ENCODE measurements at places on chromosomes 3 and 15.

GRCh38 chr3:39937874-39938273 lies 128.5 kb downstream of the MYRIP start:
- DNase-seq = no peak

DNA sequence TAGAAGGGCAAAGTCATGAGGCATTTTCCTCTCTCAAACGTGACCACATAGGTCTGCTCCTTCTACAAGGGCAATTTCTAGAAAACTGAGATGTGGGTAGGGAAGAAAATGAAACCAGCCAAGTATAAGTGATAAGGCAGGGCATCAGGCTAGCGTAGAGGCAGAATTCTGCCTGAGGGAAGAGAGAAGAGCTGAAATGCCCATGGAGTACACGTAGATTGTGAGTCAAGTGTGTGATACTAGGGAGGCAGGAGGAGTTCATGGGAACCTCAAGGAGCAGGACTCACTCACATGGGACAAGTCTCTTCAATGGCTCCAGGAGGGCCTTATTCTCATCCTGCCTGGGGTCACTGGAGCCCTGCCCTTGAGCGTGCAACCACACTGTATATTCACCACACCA lies 34.9 kb upstream of the PPP4R2 start:
- no peak for DNase-seq

- DNase-seq = peak; percentile 42
Observed at GRCh38 chr3:196081002-196081833, 672 bp downstream of the TFRC start.

DNA sequence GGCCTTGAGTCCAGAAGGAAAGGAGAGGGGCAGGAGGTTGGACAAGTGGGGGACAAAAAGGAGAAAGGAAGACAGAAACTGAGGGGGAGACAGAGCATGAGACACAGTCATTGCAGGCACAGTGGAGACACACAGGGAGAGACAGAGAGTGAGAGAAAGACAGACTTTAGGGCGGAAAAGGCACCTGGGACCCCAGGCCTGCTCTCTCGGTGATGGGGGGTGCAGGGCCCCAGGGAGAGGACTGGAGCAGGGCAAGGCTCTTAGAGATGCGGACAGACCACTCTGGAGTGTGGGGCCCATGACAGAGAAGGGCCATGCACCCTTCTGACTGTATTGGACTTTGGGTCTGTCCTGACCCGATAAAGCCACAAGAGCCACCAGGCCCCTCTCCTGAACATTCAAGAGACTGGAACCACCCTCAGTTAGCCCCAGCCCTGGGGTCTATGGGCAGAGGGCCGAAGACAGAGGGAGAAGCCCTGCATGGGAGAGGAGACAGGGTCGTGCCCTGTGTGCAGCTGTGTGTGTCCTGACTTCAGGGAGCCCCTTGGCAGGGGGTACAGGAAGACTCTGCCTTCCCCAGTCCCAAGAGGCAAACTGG lies 12.5 kb downstream of the PLCD1 start:
- no peak for DNase-seq

GRCh38 chr15:92657486-92657885 lies 1.9 kb upstream of the FAM174B start:
- DNase-seq = no peak

- DNase-seq = no peak
Observed at GRCh38 chr3:99500485-99500884, 137.9 kb upstream of the COL8A1 start.

DNA sequence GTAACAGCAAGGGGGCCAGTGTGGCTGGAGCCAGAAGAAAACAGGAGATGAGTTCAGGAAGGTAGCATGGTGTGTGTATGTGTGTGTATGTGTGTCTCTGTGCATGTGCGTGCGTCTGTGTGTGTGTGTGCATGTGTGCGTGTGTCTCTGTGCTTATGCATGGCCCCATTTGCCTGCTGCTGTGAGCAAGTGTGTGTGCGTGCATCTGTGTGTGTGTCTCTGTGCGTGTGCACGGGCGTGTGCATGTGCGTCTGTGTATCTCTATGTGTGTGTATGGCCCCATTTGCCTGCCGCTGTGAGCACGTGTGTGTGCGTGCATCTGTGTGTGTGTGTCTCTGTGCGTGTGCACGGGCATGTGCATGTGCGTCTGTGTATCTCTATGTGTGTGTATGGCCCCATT lies 7.1 kb upstream of the EEFSEC start:
- no peak for DNase-seq

DNA sequence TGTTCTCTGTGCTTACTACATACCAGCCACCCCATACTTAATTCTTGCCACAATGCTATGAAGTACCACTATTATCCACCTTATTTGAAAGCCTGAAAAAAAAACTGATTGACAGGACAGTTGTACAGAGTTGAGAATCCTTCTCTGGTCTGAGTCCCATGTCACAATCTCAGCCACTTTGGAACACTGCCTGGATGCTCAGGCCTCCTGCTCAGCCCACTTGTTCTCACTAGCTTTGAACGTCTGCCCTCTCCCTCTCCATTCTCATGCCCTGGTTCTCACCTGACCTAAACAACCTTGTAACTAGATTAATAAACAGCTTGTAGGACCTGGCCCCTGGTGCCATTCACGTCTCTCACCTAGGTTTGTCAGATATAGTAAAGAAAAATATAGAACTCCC lies 53.9 kb downstream of the TRIM69 start:
- DNase-seq = no peak

DNA sequence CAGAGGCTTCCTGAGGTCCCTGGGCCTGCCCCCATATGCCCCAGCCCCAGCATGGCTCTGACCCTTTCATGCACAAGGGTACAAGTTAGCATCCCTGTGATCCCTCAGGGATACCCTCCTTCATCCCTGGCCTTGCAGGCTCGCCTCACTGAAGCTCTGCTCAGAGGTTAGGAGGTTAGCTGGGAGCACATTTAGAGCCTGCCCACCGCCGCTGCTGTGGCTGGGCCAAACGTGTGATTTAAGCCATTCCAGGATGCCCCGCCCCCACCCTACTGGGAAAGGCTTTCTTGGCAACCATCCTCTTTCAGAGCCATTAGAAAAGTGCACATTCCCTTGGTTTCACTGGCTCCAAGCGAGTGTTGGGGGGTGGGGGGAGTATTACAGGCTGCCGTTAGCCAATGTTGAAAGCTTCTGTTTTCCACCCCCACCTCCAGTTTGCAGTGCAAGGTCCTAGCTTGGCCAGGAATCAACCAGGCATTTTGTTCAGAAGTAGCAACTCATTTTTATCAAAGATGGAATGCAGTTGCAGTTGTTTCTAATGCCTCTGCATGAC lies 6.3 kb upstream of the HES1 start:
- no peak for DNase-seq

DNA sequence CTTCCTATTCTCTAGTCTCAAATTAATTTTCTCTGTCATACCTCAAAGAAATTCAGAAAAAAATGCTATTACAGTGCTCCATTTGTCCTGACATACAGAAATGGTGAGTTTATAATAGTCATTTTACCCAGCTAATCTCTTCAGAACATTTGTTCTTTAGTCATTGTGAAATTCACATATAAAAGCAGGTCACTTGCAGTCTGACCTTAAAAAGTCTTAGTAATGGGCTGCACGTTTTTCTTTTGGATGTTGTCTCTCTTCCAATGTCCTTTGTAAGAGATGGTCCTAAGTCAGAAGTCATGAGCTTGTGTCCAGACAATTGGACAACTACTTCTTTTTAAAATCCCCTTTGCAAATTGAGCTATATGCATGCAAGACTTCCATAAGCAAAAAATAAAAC lies 17.0 kb upstream of the IL1RAP start:
- DNase-seq = no peak

DNA sequence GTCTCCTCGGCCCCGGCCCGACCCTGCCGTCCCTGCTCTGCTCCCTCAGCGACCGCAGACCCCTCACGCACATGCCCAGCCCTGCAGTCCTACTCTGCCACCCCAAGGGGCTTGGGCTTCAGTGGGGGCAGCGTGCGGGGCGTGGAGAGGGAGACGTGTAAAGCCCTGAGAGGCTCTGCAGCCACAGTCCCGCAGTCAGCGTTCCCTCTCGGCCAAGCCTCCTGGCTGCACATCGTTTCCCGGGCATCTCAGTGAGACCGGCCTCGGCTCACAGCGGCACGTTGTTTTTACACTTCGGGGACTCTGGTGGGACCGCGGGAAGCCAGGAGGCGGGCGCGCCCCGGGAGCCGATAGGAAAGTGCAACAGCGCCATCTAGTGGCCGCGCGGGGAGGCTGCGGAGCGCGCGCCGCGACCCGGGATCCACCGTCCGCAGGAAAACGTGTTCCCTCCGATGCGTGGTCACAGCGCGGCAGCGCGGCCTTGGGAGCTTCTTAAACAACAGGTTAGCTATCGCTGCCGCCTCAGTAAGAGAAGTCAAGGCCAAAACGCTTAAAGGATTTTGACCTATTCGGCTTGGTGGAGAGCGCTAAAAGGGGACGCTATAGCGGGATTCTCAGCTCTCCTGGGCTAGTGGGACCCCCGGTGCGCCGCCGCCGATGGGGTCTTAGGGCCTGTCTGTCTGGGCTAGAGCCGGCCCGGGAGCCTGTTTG lies 226.8 kb upstream of the IGF1R start:
- DNase-seq = peak; percentile 33

DNA sequence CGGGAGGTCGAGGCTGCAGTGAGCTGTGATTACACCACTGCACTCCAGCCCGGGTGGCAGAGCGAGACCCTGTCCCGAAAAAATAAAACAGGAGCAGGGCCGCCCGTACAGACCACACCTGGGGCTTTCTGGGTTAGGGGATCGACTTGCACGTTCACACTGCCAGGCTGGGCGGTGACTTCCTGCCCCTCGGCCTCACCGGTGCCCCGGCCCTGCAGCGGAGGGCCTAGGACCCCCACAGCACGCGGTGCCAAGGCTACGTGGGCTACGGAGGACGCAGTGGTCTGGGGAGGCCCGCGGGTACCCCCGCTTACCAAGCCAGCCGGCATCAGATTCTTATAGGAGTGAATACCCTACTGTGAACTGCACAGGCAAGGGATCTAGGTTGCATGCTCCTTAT lies 11.6 kb upstream of the TTC14 start:
- DNase-seq = no peak

- no peak for DNase-seq
Observed at GRCh38 chr15:66285533-66286280, 7.7 kb upstream of the DIS3L start.

- DNase-seq = no peak
Observed at GRCh38 chr3:63228677-63229076, 49.4 kb upstream of the SYNPR start.

DNA sequence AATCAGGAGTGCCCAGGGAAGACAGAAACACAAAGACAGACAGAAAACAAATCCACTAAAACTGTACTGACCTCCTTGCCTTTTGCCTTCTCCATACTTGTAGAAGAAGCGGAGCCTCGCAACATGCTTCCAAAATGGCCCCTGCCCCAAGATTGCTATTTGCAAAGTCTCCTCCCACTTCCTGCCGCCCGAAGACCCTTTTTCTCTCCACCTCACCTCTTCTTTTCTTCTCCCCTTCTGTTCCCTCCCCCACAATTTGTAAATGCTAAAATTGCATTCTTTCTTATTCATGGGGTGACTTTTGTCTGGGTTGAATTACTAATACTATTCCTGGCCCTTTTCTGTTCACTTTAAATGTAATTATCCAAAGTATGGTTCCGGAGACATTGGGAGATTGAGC lies at the start of gene DPPA4:
Gene DPPA4, minus strand, starts transcription at position 154 of the 400 bp plus-strand sequence. Its CDS starts 29 bp downstream, at position 125.
- DNase-seq = no peak

DNA sequence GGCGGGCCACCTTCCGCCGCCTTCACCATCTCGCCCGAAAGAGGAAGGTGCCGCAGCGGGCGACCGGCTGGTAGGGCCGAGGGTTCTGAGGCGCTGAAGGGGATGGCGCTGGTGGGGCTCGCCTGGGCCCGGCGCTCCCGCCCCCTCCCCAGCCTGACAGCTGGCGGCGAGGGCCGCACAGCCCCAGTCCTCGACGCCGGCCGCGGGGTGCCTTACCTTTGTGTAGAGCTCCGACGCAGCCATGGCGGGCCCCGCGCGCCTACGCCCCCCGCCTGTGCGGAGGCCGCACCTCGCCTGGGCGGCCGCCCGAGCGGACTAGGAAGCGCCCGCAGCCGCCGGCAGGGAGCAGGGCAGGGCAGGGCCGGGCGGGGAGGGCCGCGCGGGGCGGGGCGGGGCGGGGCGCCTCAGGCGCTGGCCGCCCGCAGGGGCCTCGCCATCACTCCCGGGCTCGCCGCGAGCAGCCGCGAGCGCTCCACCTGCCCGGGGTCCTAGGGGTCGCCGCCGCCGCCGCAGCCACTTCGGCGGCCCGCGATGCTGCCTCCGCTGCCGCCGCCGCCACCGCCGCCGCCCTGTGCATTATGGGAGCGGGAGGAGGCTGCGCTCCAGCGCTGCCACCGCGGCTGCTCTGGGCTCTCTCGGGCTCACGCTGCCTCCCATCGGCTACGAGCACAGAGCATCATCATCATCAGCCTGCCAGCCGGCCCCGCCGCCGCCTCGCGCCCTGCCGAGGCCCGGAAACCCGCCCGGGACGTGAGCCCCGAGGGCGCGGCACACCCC lies at the start of gene MYO5A:
Gene MYO5A, minus strand, starts transcription at position 317 of the 777 bp plus-strand sequence. Its CDS starts 74 bp downstream, at position 243.
- DNase-seq = peak; percentile 78

- DNase-seq = no peak
Observed at GRCh38 chr3:48434591-48435222, 4.8 kb upstream of the PLXNB1 start.

GRCh38 chr3:106640353-106640752 lies 736.9 kb upstream of the CCDC54 start:
- DNase-seq = no peak

- DNase-seq = no peak
Observed at GRCh38 chr3:5690490-5690889, 503.0 kb downstream of the EDEM1 start.

DNA sequence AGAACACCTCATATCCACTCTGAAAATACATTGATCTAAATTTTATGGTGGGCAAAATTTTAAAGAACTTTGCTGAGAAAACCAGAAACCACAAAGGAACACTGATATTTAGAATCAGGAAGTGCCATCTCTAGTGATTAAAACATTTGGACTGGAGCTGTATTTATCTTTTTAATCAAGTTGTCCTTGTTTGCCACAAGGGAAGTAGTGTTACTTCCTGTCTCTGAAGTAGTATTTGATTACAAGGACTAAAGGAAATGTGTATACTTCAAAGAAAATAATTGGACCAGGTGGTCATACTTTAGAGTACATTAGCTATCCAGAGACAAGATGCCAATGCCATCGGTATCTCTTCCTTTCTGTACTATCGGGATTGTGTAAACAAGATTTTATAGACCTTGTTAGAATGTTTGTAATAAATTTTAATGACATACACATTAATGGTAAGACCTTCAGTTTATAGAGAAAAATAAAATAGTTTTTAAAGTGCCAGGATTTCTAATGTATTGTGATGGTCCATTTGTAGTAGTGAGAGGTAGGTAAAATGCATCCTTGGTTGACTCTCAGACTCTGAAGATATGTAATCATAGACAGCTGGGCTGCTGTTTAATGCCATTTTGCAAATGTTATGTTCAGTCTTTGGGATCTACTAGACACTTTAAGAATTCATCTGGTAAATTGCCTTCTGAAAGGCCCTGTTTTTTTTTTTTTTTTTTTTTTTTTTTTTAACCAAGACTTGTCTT lies 131.9 kb downstream of the B3GALNT1 start:
- DNase-seq = no peak

Measured in activated effector memory CD4-positive, alpha-beta T cell treated with Interleukin-2 at 50 U/mL for 16 hours (primary cell).